ENCODE measurements at places on chromosomes 2 and 18. TPM values are rescaled to one million over a fixed set of nuclear protein-coding genes. Genes with fewer than 3 reads are reported as not detected.

Gene RBM44
- total RNA-seq = 0.51 TPM

Gene FER1L5
- not detected for total RNA-seq

Gene ARHGAP25
- not detected for total RNA-seq

Gene RTP5
- total RNA-seq = not detected

Gene KCNG2
- not detected for total RNA-seq

Gene AFF3
- total RNA-seq = 7.4 TPM

Gene PDE1A
- total RNA-seq = 2.7 TPM
